Naive B cell (primary cell): ENCODE measurements at places on chromosomes 1 and 21. TPM values are rescaled to one million over a fixed set of nuclear protein-coding genes. Genes with fewer than 3 reads are reported as not detected.

ZNF436 gene
- polyA plus RNA-seq = 1.5 TPM

TRPM2 gene
- 1.1 TPM for polyA plus RNA-seq

CD2 gene
- polyA plus RNA-seq = 1.2 TPM

OLIG2 gene
- polyA plus RNA-seq = not detected

GRCh38 chr1:35646043-35646442 is 4.7 kb upstream of the PSMB2 start:
- no peak for DNase-seq
- H3K36me3 ChIP-seq = peaks cover 6% of the 10 kb centered on the region
- H3K27me3 ChIP-seq = peaks cover 26% of the 10 kb centered on the region
- no peak overlapping the region for H3K27ac ChIP-seq

DNA sequence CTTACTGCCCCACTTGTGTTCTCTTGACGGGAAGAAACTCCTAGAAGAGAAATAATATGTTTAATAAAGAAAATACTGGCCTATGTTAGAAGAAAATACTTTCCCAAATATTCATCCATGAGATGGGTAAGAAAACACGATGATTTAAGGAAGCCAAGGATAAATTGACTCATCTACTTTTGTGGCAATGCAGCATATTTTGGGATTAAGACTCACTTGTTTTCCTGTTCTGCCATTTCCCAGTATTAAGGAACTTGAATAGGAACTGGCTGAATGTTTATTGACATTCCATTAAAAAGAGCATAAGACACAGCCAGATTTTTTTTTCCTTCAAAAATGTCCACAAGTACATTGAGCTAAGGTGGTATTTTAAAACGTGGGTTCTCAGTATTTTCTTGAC is 10.9 kb upstream of the ADAMTS5 start:
- no peak overlapping the region for H3K4me3 ChIP-seq
- H3K36me3 ChIP-seq = no peaks in the 10 kb centered on the region
- H3K27ac ChIP-seq = no peak overlapping the region
- H3K27me3 ChIP-seq = no peaks in the 10 kb centered on the region
- H3K4me1 ChIP-seq = no peaks in the 10 kb centered on the region
